ENCODE measurements at places on chromosomes 7 and 10.

GRCh38 chr7:23474829-23475575 lies 4.7 kb upstream of the IGF2BP3 start:
- no peak for DNase-seq

DNA sequence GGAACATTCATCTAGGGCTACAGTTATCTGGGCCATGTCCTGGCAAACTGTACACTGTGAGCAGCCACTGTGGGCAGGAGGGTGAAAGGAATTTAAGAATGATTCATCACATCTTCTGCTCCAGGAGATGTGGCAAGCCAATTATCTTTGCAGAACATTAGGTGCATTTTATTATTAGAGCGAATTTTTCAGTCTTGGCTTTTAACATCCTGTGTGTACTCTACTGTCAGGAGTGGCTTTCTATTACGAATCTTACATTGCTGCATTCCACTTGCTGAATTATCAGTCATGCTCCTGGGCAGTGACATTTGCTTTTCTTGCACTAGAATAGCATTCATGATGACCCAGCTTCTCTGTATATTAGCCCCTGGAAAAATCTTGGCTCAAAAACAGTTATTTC lies 109.2 kb upstream of the TARP start:
- DNase-seq, result no peak

DNA sequence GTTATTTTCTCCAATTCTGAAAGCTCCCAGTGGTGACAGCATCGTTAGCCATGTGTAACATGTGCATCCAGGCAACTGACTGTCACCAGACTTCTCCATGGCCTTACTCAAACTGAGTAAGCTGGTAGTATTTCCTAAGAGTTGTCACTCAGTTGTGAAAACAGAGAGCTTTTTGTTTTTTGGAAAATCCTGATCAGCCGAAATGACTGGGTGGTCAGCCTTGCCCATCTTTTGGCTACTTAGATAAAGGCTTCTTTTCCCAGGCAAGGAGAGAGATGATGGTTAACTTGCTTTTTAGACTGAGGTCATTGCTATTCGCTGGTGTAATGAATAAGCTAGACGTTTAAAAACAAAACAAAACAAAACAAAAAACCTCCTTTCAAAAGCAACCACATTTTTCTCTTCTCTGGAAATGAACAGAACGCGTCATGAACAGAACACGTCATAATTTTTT lies 159.5 kb upstream of the KLF14 start:
- no peak for DNase-seq

GRCh38 chr10:103757531-103758293 lies 97.7 kb downstream of the SH3PXD2A start:
- peak; percentile 78 for DNase-seq

DNA sequence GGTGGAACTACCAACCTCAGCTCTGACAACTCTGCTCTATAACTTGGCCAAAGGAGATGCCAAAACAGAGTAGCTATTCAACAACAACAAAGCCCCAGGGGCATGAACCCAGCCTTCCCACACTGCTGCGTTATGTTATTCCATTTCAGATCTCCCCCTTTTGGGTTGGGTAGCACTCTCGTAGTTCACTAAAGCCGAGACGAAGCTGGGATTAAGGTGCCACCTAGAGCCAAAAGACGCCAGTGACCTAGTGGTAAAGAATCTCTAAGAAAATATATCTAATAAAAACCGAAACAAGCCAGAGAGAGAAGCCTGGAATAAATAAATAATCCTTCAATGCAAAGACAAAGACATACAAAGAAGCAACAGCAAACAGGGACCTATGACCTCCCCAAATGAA lies 217.3 kb downstream of the HERPUD2 start:
- no peak for DNase-seq

DNA sequence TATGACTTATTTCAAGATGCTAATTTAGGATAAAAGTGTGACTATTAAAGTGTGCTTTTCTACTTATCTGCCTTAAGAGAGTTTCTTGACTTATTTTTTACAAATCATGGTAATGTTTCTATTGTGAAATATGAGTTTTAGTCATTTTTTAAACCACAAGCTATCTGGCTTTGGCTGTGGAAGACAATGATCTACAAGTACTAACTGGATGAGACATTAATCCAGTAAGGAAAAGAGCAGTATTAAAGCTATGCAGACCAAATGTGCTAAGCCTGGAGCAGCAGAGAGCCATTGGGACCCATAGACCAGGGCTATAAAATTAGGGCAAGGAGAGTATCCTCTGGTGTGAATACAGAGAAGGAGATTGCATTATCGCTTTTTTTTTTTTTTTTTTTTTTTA lies 92.4 kb downstream of the SEMA3A start:
- DNase-seq, result no peak

GRCh38 chr10:74863551-74863950 lies 37.2 kb downstream of the KAT6B start:
- DNase-seq, result no peak

DNA sequence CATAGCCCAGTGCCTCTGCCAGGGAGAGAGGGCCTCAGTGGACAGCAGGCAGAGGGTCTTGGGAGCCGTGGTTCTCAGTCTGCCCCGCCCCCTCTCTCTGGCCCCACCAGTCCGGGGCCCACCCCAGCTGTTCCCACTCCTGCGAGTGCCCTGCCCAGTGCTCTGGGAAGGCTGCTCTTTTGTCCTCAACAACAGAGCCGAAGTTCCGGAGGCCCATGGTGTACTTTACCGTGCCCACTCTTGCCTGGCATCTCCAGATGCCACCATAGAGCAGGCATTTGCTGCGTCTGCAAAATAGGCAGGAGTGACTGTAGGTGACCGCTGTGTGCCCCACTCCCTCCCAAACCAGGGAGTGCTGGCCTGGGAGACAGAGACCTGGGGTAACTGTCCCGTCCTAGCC lies 29.3 kb upstream of the PCBD1 start:
- no peak for DNase-seq

- no peak for DNase-seq
These were observed 5.4 kb downstream of the HSPA14 start for GRCh38 chr10:14843327-14843988.

DNA sequence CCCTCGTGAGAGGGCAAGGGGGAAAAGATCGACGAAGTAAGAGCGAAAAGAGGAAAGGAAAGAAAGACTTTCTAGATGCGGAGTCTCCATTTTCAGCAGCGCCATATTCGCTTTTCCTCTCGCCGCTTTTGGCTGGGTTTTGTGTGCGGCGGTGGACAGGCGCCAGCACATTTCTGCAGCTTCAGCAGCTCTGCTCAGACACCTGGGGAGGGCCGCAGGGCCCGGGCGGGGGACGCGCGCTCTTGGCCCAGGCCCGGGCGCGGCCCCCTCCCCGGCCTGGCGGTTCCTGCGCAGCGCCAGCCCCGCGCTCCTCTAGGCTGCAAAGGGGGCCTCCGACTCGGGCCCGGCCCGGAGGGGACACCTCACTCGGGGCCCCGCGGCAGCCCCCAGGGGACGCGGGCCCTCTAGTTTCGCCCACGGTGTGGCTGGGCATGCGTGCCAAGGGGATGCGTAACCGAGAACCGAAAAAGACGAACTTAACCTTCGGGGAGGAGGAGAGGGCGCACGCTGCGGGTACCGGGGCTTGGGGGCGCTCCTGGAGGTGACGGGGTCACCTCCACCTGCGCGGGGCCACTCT lies 34.5 kb upstream of the EBLN1 start:
- DNase-seq, result peak; percentile 77

GRCh38 chr7:138207555-138207971 lies 131.3 kb downstream of the AKR1D1 start:
- DNase-seq, result no peak

GRCh38 chr7:36547416-36547815 lies 157.8 kb downstream of the ANLN start:
- DNase-seq, result no peak

- DNase-seq, result no peak
These were observed 41.7 kb downstream of the TNPO3 start for GRCh38 chr7:129013048-129013724.

GRCh38 chr7:129470411-129470810 lies 31.9 kb upstream of the SMKR1 start:
- DNase-seq, result no peak

DNA sequence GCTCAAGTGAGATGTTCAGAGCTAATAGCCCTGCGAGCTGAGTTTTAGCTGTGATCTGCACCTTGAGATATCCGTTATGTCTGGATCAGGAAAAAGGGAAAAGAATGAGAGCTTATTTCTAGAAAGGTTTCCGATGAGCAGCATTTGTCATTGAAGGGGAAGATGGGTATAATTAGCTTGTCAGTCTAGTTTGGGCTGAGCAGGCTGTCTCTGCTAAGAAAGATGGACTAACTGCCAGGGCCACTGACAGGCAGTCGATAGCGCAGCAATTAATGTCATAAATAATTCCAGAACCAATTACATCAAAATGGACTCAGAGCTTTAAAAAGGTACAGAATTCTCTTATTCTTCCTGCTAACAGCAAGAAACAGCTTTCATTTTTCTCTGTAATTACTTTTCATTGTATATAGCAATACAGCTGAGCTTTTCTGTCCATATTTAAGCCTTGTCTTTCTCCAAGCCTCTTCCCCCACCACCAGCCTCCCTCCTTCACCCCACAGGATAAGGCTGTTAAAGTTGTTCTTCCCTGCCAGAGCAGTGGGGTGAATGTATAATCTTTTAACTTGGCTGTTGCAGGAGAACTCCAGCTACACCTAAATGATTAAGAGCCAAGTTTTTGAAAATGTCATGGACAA lies 1006.5 kb downstream of the KCNMA1 start:
- no peak for DNase-seq

GRCh38 chr7:158315881-158316280 lies 271.7 kb downstream of the PTPRN2 start:
- no peak for DNase-seq

DNA sequence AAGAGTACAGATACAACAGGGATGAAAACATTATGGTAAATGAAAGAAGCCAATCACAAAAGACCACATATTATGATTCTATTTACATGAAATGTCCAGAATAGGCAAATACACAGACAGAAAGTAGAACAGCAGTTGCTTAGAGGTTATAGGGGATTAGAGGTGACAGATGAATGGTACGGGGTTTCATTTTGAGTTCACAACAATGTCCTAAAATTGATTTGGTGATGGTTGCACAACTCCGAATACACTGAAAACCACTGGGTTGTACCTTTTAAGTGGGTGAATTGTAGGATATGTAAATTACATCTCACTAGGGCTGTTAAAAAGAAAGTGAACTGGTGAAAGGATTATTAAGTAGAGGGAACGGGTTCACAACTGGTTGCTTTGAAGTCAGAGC lies 76.3 kb upstream of the MRLN start:
- DNase-seq, result no peak

- DNase-seq, result no peak
These were observed 75.9 kb downstream of the MYL10 start for GRCh38 chr7:101553018-101553770.

GRCh38 chr7:142803901-142804300 lies 33.1 kb downstream of the PRSS2 start:
- no peak for DNase-seq

DNA sequence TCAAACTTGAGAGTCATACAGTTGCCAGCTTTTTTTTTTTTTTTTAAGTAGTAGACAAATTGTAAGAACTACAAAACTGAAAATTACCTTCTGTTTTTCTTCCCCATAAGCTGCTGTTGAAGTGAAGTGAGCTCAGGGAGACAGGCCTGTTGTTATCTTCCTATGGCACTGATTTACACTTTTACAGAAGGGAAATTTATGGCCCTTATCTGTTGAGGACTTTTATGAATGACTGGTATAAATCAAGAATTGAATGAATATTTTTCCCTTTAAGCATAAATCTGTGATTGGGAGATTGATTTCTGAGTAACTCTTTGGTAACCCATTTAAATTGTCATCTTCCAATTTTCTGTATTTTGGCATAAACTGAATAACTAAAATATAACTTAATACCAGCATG lies 124.0 kb downstream of the SDK1 start:
- no peak for DNase-seq

DNA sequence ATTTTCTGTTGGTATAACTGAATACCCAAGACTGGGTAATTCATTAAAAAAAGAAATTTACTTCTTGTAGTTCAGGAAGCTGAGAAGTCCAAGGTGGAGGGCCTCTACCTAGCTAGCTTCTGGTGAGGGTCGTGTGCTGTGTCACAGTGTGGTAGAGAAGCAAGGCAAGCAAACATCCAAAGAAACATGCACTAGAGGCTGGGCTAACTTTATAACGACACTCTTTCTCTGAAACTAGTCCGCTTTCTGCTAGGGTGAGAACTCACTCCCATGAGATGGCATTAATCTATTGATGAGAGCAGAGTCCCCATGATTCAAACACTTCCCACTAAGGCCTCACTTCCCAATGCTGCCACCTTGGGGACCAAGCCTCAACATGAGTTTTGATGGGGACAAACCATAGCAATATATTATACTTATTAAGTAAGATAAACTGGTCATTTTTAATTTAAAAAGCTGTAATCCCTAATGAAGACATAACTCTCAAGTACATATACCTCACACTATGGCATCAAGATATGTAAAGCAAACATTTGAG lies 50.8 kb downstream of the PHYHIPL start:
- no peak for DNase-seq

- DNase-seq, result no peak
These were observed 191.8 kb downstream of the PTPRN2 start for GRCh38 chr7:158395780-158396278.

DNA sequence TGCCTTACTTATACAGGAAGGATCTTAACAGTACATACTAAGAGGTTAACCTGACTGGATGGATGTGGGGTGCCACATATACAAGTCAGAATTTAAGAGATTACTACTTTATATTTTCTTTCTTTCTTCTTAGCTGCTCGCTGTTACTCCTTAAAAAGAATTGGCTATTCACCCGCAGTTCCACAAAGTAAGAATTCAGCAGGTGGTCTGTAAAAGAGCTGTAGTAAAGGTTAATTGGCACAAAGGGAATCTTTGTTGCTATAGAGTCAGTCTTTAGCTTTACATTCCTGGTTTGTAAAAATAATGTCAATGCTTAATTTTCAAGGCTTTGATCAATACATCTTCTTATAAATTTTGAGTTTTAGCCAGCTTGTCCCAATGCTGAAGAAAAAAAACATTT lies 43.2 kb downstream of the RALA start:
- no peak for DNase-seq

- DNase-seq, result no peak
These were observed 236.4 kb upstream of the GRM3 start for GRCh38 chr7:86407291-86407690.

- peak; percentile 10 for DNase-seq
These were observed 431.2 kb upstream of the IGFBP3 start for GRCh38 chr7:46352004-46352954.

DNA sequence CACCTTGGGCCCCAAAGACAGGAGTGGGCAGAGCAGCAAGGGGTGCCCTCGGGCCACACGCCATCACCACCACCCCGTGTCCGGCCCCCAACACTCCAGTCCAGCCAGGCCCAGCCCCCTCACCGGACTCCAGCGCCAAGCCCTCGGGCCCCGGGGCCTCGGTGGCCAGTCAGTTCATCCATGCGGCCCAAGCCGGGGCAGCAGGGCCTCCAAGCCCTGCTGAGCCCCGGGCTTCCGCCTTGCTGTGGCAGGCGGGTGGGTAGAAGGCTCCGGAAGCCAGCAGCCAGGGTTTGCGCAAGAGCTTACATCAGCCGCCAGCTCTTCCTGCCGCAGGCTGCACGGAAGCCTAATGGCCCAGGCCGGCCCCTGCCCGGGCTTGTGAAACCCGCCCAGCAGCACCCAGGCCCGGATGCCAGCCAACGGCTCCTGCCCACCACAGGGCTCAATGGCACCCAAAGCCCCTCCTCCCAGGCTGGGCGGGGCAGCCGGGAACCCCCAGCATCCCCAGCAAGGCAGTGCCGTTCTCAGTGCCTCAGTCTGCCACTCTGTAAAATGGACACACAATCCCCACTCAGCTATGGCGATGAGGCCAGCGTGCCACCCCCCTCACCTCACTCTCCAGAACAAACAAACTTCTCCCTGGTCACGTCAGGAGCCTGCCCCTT lies 26.5 kb downstream of the TNRC18 start:
- DNase-seq, result peak; percentile 94
